ENCODE measurements at places on chromosomes 4 and X. TPM values are rescaled to one million over a fixed set of nuclear protein-coding genes. Genes with fewer than 3 reads are reported as not detected.

DNA sequence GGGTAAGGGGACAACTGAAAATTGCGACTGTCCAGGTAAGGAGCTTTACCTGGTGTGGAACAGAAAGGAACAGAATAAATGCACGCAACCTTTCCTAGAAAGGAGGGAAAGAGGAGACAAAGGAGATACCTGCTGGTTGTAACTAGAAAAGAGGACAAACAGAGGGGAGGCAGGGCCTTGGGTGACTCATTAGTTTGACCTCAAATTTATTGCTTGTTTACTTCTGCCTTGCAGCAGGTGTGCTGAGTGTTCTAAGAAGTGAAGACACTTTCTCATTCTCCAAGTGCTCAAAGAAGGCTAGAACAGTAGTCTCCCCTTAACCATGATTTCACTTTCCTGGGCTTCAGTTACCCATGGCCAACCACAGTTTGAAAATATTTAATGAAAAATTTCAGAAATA is 123.1 kb upstream of the BOD1L1 start:
- DNase-seq, result no peak

DNA sequence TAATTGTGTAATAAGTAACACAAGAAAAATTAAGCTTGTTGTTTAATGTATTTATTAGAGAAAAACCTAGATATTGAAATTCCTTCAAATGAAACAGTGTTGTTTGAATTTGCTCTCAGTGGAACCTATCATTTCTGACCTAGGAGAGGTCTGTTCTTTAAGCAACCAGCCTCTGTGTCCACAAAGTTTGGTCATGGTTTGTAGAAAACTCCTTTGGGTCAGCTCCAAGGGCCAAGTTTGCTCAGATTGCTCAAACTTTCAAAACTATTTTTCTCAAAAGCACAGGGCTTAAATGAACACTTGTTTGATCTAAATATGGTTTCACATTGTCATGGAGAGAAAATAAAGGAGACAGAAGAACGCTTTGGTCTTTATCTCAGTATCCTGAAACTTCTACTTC is 29.6 kb upstream of the RPL34 start:
- DNase-seq, result no peak

- no peak for DNase-seq
Measured at GRCh38 chr4:1074077-1074476, 39.3 kb downstream of the RNF212 start.

DNA sequence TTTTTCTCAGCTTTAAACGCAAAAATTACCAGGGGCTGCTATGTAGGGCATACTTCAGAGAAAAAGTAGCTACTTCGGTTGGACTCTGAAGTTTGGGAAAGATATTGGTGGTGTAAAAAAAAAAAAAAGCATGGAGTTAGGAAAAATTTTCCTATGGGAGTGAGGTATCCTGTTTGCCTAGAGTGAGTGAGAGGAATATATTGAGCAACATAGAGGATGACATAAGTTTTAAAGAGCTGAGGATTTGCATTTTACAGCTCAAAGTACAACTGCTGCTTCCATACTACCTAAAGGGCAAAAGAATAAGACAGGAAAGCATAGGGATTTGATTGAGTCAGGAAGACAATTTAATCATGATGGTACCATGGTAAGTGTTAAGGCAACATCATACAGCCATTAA is 7.3 kb downstream of the GPRASP1 start:
- no peak for DNase-seq

DNA sequence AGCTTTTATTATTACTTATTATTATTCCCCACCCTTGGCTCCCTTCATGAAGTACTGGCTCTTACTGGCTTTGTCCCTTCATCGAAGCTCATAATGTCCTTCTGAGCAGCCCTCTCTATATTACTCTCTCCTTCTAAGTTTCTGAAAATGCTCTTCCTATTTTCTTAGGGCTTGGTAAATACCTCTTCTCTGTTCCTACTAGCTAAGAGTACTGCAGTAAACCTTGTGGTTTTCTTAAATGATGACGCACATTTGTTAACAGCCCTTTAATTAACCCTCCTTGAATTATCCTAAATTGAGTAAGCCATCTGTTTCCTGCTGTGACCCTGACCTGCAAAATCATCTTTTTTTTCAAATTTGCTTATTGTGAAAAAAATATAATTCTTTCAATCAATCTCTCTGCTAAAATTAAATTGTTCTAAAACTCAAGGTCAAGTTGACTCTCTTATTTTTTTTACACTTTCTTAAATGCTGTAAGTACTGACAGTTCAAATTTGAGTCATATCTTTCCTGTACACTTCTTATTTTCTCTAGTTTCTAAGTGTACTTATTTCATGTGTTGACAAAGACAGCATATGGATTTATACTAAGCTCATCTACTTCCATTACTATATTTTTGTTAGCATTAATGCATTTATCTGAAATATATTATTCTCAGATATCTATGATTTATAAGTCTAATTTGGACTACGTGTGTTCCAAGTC is 148.9 kb downstream of the ADAM29 start:
- DNase-seq, result no peak

DNA sequence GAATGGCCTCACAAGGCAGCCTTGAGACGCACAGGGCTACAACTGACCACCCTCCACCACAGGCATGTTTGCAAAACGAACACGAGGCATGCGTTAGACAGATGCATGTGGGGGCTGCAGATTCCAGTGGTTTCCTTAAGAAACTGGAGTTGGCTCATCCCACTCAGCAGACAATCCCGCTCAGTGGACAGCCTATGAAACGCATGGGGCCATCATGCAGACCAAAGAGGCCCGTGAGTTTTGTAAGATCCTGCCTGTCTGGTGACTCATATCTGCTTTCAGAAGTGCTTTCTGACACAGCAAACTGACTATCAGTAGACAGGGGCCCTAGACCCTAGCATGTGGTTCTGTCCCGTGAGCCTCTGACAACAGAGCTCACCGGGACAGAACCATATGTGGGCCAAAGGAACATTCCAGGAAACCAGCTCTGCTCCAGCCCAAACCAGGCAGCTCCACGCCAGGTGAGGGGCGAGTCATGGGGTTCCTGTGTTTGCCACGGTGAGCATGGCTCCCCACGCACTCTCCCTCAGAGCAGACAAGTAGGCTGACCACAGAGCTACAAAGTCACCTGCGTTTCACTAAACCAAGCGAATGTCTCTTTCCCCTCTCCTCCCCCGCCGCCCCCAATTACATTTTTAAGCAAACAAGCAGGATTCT is 74.4 kb downstream of the MTMR1 start:
- DNase-seq, result no peak

DNA sequence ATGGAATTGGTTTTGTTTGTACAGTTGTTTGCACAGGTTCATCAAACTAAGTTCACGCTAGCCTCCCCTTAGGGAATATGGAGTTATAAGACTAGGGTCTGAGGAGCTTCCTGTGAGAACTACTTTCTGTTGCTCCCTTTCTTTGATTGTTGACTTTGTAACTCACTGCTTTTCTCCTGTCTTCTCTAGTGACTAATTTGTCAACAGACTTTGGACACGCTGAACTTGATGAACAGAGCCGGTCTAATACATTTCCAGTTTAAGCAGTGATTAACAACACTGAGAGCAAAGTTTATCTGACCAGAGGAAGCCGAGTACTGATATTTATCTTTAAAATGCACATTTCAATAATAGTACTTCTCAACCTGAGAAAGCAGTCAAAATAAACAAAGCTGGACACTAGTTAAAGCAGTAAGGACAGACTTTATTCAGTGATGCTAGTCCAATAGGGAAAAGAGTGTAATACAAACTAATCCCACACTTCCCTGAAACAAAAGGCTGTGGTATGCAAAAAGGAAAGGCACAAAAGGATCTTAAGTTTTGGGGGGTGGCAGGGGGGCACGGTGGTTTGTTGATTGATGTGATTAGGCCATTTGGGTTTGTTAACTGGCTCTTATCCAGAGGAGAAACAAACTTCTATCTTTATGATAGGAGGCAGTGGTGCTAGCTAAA is 2.7 kb upstream of the NUDT9 start:
- DNase-seq, result no peak

GRCh38 chr4:90124276-90124675 is 2.9 kb upstream of the CCSER1 start:
- DNase-seq, result no peak

DNA sequence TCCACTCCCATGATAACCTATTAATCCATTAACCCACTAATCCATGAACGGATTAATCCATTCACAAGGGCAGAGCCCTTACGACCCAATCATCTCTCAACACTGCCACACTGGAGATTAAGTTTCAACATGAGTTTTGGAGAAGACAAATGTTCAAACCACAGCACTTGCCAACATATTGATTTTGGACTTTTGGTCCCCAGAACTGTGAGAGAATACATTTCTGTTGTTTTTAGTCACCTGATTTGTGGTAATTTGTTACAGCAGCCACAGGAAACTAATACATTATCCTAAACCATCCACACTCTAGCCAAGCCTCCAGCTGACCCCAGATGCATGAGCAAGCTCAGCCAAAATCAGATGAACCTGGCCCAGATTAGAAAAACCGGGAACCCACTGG is 22.4 kb downstream of the SEC24D start:
- no peak for DNase-seq

DNA sequence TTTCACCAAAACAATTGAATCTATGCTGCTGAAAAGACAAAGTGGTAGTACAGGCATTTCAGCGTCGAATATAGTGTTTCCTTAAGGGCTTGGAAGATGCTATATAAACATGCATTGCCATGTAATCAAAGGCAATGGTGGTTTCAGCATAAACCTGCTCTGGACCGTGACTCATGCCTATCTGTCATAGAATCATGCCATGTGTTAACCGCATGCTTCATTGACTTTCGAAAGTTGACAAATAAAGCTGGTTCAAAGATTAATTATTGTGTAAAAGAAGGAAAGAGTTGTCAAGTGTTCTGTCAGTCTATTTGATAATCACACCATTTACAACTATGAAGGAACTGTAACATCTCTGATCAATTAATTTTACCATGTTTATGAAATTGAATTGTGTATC is 83.2 kb downstream of the FUNDC1 start:
- DNase-seq, result no peak

The TGIF2LX gene
- not detected for polyA plus RNA-seq

The ELK1 gene
- polyA plus RNA-seq, result 32.7 TPM

The SCRG1 gene
- polyA plus RNA-seq, result 0.30 TPM

The PAK3 gene
- 6.1 TPM for polyA plus RNA-seq

The RPL10 gene
- 3,594 TPM for polyA plus RNA-seq
